ENCODE measurements at places on chromosomes 4 and X.

DNA sequence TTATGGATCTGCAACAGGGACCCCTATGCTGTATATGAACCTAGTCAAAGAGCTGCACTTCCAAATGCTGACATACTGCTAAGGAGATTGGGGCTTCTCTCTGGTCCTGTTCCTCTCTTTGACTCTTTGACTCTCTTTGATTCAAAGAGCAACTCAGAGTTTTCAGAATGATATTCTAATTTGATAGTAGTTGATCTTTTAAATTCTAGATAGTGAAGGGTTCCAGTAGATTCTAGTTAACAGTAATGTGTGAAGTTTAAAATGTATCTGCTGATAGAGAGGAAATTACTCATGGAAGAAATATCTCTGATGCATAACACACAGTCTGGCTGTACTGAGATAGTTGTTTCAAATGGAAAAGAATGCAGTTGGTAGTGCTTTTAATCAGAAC lies 239.1 kb downstream of the RASL11B start:
- no peak for DNase-seq

DNA sequence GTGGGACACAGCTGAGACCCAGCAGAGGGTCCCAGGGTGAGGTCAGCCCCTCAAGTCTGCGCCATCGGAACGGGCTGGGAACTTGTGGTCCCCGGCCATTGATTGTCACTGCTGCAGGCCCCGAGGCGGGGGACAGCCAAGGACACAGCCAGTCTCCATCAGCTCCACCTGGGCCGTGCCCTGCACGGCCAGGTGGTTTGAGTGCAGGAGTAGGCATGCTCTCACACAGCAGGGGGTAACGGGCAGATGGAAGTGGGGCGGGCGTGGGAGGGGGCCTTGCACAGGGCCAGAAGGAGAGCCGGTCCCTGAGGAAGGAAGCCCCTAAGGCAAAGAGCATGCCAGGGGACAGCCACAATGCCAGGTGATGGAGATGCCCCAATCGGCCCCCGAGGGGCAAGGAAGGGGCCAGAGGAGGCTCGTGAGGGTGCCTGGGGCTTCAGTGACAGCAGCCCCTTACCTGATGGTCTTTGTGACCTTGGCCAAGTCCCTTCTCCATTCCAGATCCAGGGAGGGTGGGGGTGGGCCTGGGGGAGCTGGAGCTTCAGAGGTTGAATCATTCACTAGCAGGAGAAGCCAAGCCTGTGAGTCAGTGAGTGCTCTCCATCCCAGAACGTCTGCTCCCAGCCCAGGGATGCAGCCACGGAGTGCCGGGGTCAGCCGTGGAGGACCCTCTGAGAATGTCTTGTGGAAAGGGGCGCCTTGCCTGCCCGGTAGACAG lies 2.3 kb downstream of the ATP2B3 start:
- DNase-seq = peak; percentile 39

DNA sequence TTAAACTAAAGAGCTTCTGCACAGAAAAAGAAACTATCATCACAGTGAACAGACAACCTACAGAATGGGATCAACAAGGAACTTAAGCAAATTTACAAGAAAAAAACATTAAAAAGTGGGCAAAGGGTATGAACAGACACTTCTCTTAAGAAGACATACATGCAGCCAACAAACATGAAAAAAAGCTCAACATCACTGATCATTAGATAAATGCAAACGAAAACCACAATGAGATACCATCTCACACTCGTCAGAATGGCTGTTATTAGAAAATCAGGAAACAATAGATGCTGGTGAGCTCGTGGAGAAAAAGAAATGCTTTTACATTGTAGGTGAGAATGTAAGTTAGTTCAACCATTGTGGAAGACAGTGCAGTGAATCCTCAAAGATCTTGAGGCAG lies 27.8 kb downstream of the PAPSS1 start:
- DNase-seq = no peak

GRCh38 chr4:114137984-114138383 lies 158.5 kb upstream of the ARSJ start:
- no peak for DNase-seq

GRCh38 chr4:4247696-4248028 lies 361 bp downstream of the TMEM128 start:
- no peak for DNase-seq

DNA sequence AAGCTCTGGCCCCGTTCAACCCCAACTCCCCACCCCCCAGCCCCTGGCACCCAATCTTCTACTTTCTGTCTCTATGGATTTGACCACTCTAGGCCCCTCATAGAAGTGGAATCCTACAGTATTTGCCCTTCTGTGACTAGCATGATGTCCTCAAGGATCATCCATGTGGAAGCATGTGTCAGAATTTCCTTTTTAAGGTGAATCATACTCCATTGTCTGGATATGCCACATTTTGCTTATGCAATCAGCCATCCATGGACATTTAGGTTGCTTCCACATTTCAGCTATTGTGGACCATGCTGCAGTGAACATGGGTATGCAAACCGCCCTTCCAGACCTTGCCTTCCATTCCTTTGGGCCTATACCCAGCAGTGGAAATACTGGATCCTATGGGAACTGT lies 15.5 kb downstream of the CCNQ start:
- no peak for DNase-seq

DNA sequence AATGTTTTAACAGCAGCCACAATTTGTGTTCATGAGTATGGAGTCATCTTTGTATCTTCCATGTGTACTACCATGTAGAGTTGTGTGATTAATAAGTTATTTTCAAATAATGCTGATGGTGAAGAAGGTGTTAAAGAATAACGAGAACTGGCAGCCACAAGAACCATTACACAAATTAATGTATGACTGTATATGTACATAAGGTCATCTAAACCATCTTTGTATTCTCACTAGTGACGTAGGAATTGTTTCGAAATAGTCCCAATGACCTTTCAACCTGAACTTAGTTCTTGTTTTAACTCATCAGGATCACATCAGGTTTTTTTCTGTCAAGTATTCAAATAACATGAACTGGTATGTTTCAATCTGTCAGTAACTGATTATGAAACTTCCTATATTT lies 48.3 kb upstream of the NOCT start:
- DNase-seq = no peak

DNA sequence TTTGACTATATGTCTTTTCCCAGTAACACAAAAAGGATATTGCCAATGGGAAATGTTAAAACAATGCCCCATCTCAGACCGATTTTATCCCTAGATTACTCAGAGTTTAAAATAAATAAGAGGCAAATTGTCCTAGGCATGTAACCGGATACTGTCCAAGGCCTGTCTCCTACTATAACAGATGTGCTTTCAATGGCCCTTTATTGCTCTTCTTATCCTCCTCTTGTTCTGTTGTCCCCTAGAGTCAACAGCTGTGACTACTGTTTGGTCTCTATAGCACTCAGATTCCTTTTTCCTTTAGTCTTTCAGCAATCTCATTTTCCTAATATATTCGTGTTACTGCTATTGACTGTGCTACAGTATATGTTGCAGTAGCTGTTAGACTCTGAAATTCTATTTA lies 66.8 kb upstream of the PLS3 start:
- DNase-seq = no peak

GRCh38 chrX:17802756-17803155 lies 58.3 kb downstream of the RAI2 start:
- DNase-seq = no peak

DNA sequence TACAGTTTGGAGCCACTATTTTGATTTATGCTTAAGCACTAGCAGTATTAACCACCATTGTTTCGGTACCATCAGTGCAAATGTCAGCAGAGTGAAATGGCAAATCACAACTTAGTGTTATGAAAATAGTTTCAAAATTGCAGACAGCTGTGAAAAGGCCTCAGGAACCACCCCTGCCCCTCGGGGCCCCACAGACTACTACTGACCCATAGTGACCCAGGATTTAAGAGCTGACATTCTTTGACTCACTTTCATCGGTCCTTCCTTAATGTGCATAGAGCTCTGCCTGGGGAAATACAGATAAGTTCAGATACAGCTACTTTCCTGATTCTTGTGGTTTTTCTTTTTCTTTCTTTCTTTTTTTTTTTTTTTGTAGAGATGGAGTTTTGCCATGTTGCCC lies 3.3 kb upstream of the BBS7 start:
- DNase-seq = no peak

GRCh38 chr4:98510757-98511517 lies 147.5 kb downstream of the TSPAN5 start:
- DNase-seq = no peak

DNA sequence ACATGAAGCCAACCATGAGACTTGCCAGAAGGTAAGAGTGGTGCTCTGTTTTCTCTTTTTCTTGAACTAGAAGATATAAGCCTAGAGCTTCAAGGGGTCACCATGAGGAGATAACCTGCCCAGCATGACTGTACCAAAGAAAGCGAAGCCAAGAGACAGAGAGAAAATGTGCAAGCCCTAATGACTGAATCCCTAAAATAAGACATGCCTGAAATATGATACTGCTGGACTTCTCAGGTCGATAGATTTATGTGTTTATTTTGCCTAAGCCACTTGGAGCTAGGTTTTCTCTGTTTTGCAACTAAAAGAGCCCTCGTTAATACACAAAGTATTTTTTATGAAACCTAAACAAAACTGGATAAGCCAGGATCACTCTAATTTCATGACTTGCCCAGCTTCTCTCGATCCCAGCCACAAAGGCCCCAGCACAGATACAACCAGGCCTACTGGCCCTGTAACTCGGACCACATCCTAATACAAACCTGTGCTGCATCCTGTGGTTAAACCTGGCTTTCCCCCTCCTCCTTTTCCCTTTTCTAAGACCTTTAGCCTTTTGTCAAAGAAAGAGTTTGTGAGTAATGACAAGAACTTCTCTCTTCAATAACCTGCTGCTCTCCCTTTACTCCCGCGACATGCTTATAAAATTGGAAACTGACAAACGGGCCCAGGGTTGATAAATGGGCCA lies 185.8 kb downstream of the APBB2 start:
- no peak for DNase-seq

- no peak for DNase-seq
Observed at GRCh38 chr4:85779165-85779564, 304.2 kb downstream of the ARHGAP24 start.

DNA sequence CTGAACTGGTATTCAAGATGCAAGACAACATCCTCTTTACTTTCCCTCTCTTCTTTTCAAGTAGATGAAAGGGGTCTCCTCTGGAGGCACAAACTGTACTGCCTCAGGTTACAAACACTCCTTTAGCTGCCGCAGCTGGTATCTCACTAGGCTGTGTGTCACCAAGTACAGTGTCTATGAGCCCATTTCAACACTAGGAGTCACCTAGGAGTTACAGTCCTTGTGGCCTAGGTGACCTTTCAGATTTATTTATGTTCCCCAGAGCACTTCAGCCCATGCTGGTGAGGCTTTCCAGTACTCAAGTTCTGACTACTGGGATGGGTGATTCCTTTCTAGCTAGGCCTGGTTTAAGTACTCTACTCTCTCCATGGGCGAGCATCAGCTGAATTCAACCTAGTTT lies 32.4 kb upstream of the TMLHE start:
- no peak for DNase-seq

DNA sequence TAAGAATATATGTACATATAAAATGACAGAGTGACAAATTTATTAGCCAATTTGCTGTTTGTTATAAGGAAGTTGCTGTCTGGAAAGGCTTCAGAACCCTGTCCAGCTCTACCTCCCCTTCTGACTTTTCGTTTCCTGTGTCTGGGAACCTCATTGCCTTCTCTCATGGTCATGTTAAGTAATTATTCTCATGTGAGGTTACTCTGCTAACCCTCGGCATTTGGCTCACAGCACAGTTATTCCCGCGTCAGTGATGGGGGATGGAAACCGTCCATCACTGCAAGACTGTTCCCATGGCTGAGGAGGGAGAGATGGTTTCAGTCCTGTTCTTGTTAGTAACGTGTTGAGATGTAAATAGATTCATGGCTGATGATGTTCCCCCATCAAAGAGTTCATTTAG lies 11.9 kb downstream of the EDNRA start:
- DNase-seq = no peak
